ENCODE measurements at places on chromosomes 16 and 17.

- peak; percentile 98 for DNase-seq
Measured at GRCh38 chr16:81095953-81096714, at the start of gene GCSH. TSS of gene GCSH (minus strand) at chr16:81096395. CDS start at chr16:81096278, 117 bp downstream.

DNA sequence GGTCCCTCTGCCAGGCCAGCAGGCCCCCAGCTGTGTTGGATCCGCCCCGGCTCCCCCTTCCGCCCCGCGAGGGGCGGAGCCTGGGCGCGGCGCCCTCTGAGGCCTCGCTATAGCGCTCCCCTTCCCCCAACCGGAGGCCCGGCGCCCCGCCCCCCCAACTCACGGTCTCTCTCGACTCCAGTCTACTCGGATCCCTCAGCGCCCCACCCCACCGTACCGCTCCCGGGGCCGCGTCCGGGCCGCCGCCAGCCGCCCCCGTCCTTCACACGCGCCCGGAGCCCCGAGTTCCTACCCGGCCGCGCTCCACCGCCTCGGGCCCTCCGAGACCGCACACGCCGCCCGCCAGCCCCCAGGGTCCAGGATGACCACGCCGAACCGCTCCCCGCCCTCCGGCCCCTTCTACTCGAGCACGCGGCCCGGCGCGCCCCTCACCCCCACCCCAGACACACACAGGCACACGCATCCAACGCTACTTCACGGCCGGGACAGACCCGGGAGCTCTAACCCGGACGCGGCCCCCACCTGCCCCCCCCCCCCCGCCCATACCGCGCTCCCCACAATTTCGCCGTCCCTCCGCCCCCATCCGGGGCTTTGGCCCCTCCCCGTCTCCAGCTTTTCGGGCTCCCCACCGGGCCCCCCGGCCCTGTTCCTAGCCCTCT lies 1.4 kb downstream of the PHF23 start:
- peak; percentile 82 for DNase-seq

- DNase-seq, result peak; percentile 65
Measured at GRCh38 chr17:57215317-57215716, 41.0 kb upstream of the MSI2 start.

DNA sequence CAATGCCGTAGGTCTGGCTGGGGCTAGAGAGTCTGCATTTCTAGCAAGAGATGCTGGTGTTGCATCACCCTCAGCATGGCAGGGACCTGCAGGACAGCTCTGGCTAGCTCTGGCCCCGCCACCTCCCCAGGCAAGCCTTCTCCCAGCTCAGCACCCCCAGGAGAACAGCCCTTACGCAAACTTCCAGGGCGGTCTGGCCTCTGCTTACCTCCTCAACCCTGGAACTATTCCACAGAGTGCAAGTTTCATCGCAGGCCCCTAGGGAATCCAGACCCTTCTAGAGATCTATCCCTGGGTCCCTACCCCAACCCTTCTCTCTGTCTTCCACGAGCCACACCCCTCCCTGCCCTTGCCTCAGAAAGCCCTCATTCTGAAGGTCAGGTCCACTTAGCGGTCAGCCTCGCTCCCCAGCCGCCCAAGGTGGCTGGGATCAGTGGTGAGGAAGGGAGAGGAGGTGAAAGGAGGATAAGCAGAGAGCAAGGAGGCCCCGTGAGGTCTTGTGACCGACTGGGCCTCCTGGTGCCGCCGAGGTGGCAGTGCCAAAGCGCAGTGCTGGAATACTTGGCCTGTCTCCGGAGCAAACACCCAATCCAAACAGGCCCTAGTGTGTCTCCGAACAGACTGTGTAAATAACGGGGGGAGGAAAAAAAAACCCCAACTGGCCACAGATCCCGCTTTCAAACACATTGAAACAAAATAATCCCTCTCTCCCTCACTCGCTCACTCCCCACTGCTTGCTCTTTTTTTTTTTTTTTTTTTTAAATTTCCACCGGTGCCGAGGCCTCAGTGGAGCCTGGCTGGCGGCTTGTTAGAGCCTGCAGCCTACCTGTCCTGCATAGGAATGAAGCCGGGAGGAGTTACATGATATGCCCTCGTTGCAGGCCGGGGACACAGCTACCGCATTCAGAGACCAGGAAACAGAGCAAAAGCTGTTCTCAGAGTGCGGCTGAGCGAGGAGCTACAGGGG lies 380.9 kb downstream of the SOX9 start:
- no peak for DNase-seq

DNA sequence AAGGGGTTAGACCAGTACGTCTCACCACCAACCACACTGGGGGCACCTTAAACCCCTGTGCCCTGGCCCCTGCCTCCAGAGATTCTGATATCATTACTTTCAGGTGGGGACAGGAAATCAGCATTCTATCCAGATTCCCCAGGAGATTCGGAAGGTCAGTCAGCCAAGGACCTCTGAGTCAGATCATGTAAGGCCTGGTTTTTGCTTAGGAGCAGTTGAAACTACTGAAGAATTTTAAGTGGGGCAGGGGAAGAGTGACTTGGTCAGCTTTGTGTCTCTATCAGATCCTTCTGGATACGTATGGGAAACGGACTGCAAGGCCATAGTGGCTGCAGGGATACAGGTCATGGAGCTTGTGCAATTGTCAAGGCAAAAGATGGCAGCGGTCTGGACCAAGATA lies 9.0 kb downstream of the EMP2 start:
- no peak for DNase-seq

GRCh38 chr17:9676084-9676483 lies 30.8 kb downstream of the USP43 start:
- peak; percentile 26 for DNase-seq

DNA sequence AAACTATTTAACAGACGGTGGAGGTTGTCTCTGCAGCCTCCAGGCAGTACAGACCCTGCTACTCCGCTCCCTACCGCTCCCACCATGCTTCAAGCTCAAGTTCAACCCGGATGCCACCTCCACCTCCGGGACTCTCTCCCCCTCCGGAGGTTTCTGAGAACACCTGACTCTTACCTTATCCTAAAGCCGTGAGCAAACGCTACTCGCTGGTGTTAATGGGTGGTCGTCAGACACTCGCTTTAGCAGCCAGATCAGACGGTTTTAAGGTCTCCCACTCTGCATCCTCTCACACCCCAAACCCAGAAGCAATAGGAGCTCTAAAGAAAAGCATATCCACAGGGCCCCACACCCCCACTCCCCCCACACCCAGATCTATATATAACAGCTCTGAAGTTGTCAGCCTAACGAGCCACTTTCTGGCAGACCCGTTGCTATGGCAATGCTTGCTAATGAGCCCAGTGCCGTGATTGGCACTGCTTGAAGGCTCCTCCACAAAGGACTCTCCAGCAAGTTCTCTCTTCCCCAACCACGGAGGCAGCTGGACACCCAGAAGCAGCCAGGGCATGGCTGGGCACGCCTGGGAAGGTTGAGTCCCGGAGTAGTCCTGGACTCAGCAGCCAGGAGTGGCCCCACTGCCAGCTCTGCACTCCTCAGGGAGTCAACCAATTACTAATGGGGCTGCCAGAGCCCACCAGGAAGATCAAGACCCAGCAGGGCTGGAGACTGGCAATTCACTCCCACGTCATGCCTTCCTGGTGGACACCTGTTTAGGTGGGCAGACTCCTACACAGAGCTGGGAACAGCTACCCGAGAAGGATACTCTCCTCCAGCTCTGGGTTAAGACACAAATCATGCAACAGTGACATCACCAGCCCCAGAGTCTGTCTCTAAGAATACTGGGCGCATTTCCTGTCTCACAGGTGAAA lies 121.2 kb upstream of the RCVRN start:
- DNase-seq, result no peak

- DNase-seq, result no peak
Measured at GRCh38 chr17:17853811-17854447, 17.1 kb upstream of the SREBF1 start.

DNA sequence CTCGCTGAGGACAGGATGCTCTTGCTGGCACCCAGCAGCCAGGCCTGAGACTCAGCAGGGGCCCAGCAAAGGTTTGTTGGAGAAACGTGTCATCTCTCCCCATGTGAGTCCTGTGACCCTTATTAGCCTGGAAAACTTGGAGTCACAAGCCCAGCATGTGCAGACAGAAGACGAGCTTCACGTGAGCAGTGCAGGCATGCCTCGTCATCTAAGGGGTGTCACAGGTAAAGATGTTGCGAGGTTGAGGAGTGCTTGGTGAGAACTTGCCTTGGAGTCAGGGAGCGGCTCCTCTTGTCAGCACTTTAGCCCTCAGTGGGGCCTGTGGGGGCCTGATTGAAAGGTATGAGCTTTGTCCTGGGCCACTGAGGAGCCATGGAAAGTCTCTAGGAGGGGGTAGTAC lies 2.1 kb upstream of the CTRL start:
- DNase-seq, result no peak

GRCh38 chr17:35079547-35080423 lies 16.3 kb upstream of the RFFL start:
- no peak for DNase-seq

- peak; percentile 25 for DNase-seq
Measured at GRCh38 chr16:75491876-75492275, 3.4 kb downstream of the CHST6 start.

- no peak for DNase-seq
Measured at GRCh38 chr17:7285679-7286078, 4.2 kb downstream of the SLC2A4 start.

GRCh38 chr17:74493331-74493833 lies 26.9 kb downstream of the CD300A start:
- peak; percentile 56 for DNase-seq

DNA sequence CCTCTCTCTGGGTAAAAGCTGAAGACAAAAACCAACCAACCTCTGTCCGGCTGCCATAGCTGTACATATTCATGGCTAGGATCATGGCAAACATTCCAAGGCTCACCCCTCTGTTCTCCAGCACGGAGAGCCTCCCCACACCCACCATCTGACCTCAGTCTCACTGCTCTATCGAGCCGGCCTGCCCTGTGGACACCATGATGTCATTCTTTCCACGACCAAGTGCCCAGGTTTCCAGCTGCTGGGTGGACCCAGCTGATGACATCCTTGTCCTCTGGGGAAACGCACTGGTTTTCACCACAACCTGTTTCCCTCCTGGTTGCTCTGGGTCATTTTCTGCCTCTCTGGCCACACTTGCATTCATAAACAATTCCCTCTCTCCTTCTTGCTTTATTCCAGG lies 67.7 kb downstream of the NDEL1 start:
- DNase-seq, result no peak

DNA sequence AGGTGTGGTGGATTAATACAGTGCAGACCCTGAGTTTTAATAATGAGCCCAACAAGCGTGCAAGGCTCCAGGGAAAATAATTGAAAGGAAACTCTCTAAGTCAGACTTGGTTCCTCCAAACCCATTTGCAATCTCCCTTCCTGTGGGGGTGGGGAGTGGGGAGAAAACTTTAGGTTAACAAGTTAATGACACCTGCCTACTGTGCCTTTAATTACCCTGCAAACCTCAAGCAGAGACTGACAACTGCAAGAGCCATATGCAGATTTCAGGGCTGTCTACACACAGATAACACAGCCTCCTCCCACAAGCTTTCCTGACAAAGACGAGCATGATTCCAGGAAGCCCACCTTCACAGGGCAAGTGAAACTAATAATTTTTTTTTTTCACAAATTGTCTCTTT lies 359.3 kb downstream of the HS3ST4 start:
- DNase-seq, result no peak

GRCh38 chr16:1334739-1335138 lies 1.3 kb downstream of the BAIAP3 start:
- no peak for DNase-seq

All from hematopoietic multipotent progenitor cell treated with erythropoietin and hydrocortisone succinate and interleukin-3 and kit ligand, for 8 days (in vitro differentiated cells).